Stimulated activated CD8-positive, alpha-beta memory T cell treated with anti-CD3 and anti-CD28 coated beads, Interleukin-7, amount 100 ng/mL, for 4 hours (primary cell): ENCODE measurements at places on chromosomes 12 and 14.
A peak's percentile ranks its signal among the peaks of the same experiment; 100 is the strongest.

GRCh38 chr12:47715393-47715876, 9.6 kb upstream of the RPAP3 start:
- DNase-seq, result peak; percentile 75

- DNase-seq, result no peak
Measured at GRCh38 chr14:22887260-22887989, 4.4 kb downstream of the REM2 start.

DNA sequence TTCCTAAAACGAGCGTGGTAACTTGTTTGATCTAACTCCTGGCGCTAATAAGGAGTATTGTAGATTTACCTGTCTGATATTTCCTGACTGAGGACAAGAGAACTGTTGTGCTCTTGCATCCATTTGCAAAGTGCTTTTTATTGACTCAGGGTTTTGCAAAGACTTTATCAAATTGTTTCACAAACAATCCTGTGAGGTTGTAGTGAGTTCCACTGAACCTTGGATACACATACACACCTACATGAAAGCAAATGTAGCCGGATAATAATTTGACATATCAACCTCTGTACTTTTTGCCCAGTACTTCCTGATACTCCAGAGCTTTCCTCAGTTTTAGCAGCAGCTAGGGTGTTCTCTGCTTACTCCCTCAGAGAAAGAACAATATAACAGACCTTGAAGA, 6.7 kb upstream of the PTGER2 start:
- no peak for DNase-seq

- no peak for DNase-seq
Measured at GRCh38 chr14:86756521-86757190, 1226.7 kb downstream of the FLRT2 start.

DNA sequence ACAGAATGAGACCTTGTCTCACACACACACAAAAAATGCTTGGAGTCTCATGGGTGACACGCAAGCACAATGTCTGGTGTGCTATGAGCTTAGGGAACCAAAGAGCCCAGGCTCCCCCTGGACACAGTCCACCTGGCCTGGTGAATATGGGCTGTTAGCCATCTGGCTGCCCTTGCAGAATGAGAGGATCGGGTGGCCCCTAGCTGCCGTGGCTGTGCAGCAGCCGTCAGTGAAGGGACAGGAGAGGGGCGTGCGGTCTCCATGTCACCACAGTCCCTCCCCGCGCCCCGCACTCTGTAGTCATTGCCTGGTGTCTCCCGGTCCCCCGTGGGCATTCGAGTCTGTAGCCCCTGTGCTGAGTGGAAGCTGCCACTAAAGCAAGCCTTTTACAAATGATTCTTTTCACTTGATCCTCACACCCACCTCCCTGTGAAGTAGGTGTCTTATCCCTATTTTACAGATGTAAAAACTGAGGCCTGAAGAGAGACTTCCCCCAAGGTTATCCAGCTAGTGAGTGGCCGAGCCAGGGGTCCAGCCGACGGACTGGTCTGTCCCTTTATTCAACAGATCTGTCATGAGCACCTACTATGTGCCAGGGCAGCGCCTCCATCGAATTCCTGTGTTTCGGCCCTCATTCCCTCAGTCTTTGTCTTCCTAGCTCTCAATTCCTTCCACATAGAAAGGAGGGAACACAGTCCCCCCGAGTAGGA, 18.8 kb downstream of the MVK start:
- DNase-seq, result no peak

DNA sequence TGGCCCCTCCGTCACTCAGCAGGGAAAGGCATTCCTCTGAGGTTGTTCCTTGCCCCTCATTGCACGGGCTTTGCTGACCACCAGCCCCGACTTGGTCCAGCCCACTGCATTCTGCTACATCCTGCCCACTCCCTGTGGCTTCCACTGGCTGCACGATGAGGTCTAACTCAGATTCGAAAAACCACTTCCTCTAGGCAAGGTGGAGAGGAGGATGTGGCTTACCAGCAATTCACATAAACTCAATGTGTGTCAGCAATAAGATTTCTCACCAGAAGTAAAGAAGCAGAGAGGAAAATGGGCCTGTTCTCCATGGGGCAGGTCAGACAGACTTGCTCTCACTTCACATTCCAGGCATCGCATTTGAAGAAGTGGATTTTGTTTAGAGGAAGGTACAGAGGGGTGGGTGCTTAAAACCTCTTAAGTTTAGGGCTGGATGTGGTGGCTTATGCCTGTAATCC, 14.7 kb downstream of the GPR68 start:
- DNase-seq, result peak; percentile 63

GRCh38 chr14:95651821-95652583, 34.2 kb upstream of the TCL1B start:
- DNase-seq, result no peak

DNA sequence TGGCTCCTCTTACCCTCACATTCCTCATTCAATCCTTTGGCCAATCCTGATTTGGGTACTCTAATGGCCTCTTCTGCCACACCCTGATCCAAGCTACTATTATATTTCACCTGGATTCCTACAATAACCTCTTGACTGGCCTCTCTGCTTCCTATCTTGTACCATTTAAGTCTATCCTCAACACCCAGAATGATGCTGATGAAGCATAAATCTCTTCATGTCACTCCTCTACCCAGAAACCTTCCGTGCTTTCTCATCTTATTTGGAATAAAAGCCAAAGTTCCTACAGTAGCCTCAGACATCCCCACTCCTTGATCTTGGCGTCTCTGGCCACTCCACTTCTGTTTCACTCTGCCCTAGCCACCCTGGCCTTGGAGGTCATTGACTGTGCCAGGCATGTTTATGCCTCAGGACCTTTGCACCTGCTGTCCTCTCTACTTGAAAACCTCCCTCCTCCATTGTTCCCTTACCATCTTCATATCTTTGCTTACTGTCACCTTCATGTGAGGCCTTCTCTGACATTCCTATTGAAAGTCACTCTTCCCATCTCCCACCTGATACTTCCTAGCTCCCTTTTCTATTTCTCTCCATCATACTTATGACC, 46.4 kb upstream of the NRXN3 start:
- DNase-seq, result no peak

- DNase-seq, result no peak
Measured at GRCh38 chr12:24227551-24227950, 278.1 kb upstream of the SOX5 start.

DNA sequence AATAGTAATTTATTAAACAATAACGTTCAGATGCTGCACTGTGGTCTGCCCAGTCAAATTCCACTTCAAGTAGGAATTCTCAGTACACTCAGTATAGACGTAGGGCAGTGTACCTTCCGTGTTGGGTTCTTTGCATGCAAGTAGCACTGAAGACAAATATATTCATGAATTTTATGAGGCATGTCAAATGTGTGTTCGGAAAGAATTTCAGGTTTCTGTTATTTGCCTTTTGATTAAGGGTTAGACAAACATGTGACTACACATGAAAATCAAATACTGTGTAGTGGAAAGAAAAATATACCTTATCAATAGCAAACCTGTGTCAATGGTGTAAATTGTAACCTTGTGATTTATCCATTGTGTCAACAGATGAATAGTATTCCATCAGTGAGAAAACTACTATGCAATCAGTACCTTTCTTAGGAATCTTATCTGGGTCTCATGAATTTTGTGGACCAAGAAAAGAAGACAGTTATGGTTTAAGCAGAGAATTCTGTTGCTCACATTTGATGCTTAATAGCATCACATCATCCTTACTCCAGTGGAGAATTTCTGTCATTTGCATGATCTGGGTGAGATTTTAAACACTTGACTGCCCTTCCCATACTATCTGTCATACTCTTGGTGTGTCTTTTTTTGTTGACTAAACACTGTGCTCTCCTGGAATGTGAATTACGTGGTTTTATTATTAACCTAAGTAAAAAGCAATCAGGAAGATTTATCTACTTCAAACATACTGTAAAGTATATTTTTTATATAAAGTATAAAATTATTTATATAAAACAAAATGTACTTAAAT, 13.3 kb downstream of the TMEM260 start:
- no peak for DNase-seq

- DNase-seq, result no peak
Measured at GRCh38 chr12:131152587-131152986, 198.9 kb downstream of the ADGRD1 start.

DNA sequence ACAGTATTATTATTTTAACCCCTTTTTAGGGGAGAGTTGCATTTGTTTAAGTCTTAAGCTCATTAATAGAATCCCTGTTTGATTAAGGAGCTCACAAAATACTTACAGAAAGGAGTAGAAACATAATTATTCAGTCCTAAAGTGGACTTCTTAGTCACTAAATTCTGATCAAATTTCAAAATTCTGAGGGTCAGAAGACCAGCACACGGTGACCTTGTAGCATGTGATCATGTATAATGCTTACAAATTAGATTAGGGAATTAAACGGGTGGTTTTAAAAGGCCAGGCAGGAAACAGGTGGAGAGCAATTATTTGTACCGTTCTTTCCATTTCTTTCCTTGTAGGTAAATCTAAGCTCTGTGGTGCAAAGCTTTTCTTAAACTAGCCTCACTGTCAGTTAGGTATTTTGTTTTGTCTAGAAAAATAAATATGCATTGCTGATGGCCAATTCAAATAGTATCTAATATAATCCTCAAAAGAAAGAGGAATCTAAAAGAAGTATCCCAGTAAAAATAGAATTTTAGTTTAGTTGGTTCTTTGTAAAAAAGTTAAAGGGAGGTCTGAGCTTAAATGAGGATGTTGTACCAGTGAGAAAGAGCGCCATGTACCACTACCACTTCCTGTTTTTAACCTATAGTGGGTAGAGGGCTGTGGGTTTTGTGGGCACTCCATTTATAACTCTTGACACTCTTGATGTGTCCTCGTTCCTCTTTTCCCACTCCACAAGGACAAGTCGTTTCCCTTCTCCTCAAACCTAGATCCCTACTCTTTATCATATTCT, 51.1 kb downstream of the SLC38A1 start:
- DNase-seq, result peak; percentile 42

DNA sequence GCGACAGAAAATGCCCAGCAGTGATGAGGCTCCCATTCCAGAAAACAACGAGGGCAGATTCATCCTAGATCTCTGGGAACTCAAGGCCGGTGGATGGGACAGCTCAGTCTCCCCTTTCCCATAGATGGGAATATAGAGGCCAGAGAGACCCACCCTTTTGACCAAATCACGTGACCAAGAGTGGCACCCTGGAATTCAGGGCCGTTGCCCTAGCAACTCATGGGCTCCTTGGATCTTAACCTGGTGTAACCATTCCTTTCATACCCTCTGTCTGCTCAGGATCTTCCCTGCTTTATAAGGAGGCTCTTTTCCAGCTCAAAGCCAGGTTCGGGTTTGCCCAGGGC, 8.4 kb upstream of the LRTM2 start:
- no peak for DNase-seq

- no peak for DNase-seq
Measured at GRCh38 chr12:122825773-122826724, 9.2 kb upstream of the HIP1R start.

- DNase-seq, result no peak
Measured at GRCh38 chr14:62692490-62693106, 352.7 kb downstream of the KCNH5 start.

DNA sequence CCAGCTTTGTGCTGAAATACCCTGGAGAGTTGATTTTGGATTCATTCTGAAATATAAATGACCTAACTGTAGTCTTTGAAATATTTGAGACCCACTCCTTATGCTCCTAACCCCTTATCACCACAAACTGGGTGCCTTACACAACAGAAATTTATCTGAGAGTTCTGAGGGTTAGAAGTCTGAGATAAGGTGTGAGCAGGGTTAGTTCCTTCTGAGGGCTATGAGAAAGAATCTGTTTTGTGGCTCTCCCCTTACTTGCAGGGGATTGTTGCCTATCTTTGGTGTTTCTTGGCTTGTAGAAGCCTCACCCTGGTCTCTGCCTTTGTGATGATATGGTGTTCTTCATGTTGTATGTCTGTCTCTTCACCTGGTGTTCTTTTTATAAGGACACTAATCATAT, 91.7 kb downstream of the DERA start:
- DNase-seq, result no peak

- DNase-seq, result no peak
Measured at GRCh38 chr14:102739190-102739469, 38.1 kb upstream of the TRAF3 start.

DNA sequence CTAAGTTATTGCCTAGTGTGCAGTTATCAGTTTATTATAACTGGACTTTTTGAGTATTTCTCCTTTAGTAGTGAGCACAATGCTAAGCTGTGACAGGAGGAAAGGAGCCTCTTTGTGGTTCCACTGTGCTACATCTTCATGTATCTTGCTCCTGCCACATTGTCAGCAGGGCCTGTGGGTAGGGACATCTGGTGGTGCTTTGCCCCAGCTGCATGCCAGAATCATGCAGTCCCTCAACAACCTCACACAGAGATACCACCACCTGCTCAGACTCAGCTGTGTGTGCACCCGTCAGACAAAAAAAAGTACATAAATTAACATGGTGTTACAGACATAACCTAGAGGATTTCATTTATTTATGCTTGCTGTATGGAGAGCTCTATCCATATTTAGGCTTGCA, 51.1 kb downstream of the MIS18BP1 start:
- DNase-seq, result no peak

DNA sequence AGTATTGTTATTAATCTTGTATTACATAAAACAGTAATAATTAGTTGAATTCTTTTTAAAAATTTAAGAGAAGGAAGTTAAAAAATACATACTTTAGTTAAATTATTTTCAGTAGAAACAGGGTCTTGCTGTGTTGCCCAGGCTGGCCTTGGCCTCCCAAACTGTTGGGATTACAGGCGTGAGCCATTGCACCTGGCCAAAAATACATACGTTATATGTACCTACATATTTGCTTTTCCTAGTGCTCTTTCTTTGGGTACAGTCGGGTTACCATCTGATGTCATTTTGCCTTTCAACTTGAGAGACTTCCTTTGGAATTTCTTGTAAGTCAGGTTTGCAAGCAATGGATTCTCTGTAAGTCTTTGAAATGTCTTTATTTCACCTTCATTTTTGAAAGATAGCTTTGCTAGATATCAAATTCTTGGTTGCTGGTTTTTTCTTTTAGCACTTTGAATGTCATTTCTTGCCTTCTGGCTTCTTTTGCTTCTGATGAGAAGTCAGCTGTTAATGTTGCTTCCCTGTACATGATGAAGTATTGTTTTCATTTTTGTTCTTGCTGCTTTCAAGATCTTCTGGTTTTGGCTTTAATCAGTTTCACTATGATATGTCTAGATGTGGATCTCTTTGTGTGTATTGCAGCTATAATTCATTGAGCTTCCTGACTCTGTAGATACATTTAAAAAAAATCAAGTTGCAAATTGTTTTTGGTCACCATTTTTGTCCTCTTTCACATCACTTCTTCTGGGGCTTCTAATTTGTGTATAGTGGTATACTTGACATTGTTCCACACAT, 84.4 kb downstream of the SPATS2 start:
- DNase-seq, result no peak

GRCh38 chr12:96617178-96617577, 127.8 kb downstream of the CFAP54 start:
- no peak for DNase-seq

DNA sequence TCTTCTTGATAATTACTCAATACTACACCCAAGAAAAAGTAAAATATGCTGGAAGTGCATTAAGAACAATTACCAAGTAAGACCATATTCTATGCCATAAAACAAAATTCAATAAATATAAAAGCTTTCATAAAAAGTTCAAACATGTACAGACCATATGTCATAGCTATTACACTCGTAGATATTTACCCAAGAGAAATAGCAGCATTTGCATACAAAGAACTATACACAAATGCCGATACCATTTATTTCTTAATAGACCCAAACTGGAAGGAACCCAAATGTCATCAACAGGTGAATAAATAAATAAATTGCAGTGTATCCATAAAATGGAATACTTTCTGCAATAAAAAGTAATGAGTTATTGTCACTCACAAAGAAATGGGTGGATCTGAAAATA, 78.3 kb upstream of the SLC16A7 start:
- DNase-seq, result no peak
